Left colon (tissue), 2 donors: ENCODE measurements at places on chromosomes 6 and 20. TPM values are rescaled to one million over a fixed set of nuclear protein-coding genes. Genes with fewer than 3 reads are reported as not detected.

DNA sequence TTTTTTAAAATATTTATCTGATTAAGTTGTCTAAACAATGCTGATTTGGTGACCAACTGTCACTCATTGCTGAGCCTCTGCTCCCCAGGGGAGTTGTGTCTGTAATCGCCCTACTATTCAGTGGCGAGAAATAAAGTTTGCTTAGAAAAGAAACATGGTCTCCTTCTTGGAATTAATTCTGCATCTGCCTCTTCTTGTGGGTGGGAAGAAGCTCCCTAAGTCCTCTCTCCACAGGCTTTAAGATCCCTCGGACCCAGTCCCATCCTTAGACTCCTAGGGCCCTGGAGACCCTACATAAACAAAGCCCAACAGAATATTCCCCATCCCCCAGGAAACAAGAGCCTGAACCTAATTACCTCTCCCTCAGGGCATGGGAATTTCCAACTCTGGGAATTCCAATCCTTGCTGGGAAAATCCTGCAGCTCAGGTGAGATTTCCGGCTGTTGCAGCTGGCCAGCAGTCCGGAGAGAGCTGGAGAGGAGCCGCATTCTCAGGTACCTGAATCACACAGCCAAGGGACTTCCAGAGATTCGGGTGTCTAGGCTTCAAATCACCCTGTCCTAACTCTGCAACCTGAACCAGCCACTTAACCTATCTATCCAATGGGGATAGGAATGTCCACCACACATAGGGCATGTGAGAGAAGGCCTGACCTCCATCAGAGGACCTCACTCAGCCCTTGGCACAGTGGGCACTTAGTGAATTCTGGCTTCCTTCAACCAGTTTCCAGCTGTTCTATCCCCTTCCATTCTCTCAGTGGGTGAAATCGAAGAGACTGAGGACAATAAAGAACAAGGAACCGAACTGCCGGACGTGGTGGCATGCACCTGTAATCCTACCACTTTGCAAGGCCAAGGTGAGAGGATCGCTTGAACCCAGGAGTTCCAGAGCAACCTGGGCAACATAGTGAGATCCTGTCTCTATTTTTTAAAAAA is 3.1 kb downstream of the TNF start:
- no peak for DNase-seq

Gene SPDEF
- total RNA-seq, result 59.4 TPM

DNA sequence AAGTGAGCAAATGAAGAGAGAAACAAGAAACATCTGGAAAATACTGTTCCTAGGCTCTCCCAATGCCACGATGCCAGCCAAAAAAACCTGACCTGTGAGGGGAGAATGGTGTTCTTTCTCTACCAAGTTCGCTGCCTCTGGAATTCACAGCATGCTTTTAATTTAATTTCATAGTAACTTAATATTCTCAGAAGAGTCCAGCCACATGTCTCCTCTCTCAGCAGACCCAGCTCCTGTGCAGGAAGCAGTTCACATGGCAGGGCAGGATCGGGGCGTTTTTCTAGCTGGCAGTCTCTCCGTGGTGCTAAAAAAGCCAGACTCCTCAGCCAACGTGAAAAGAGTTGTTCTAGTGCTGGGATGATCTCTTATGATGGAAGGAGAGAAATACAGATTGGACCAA is 57.5 kb downstream of the BFSP1 start:
- DNase-seq, result no peak

- DNase-seq, result peak; percentile 15
These were observed 16.9 kb downstream of the SYTL3 start for GRCh38 chr6:158666628-158667359.

Gene PRDM13
- total RNA-seq, result not detected

Gene ACTL10
- total RNA-seq, result 3.5 TPM

GRCh38 chr6:168950858-168951214 is 302.8 kb downstream of the THBS2 start:
- no peak for DNase-seq

GRCh38 chr20:36549942-36550789 is 8.8 kb downstream of the MYL9 start:
- DNase-seq, result no peak

DNA sequence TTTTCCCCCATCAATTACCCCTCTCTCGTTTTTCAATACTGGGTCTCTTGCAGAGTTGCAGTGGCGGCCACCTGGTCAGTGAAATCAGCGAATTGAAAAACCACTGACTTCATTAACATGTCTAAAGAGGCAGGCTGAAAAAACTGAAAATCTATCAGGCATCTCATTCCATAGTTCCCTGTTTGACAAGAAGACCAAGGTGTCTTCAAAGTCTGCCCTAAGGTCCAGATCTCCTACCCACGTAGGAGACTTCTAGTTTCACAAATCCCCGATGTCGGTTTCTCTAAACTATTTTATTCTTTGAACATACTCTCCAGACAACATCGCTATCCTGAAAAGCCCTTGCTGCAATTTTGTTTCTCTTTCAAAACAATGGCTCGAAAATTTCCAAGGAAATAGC is 796 bp upstream of the TUBB start:
- no peak for DNase-seq

DNA sequence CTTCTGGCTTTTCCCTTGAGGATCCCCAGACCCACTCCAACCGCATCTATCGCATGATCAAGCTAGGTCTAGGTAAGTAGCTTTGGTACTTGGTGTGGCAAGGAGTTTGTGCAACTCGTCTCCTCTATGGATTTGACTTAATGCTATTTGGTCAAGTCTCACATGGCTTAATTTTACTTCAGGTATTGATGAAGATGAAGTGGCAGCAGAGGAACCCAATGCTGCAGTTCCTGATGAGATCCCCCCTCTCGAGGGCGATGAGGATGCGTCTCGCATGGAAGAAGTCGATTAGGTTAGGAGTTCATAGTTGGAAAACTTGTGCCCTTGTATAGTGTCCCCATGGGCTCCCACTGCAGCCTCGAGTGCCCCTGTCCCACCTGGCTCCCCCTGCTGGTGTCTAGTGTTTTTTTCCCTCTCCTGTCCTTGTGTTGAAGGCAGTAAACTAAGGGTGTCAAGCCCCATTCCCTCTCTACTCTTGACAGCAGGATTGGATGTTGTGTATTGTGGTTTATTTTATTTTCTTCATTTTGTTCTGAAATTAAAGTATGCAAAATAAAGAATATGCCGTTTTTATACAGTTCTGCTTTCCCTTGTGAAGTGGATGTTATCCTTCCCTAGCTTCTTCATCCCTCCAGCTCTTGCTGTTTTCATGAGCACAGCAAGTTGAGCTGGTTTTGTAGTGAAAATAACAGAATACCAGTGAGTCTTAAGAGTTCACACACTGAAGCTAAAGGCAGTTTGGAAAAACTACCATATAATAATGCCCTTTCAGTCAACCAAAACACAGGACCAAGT is 3.8 kb downstream of the SLC35B2 start:
- DNase-seq, result peak; percentile 69

DNA sequence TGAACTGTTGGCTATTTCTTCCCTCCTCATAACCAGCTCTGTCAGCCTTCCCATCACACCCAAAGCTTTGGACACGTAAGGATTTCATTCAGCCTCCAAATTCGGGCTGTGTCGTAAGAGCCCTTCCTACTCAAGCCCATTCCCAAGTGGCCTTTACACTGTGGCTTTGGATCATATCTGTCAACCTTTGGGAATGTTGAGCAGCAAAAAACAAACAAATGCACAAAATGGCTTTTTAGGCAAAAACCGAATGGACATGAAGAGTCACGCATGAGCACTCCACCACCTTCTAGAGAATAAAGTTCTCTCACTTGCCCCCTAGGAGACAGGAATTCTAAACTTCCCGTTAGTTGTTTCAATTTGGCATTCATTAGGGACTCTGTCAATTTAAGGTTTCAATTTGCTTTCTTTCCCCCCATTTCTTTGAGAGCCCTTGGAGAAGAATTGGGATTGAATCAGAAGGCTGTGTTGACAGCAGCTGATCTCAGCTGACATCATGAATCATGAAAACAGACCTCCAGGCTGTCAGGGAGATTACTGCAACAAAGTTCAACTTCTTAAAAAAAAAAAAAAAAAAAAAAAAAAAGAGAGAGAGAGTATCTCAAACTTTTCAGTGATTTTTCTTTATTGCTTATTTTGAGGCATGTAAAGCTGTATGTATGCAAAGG is 110.3 kb downstream of the BCAS1 start:
- DNase-seq, result no peak

- DNase-seq, result no peak
These were observed 136.9 kb downstream of the NKAIN2 start for GRCh38 chr6:123940551-123940950.

Gene ZC2HC1B
- total RNA-seq, result not detected
